Testis (tissue), 5 donors: ENCODE measurements at places on chromosomes 1 and 21. TPM values are rescaled to one million over a fixed set of nuclear protein-coding genes. Genes with fewer than 3 reads are reported as not detected.

DNA sequence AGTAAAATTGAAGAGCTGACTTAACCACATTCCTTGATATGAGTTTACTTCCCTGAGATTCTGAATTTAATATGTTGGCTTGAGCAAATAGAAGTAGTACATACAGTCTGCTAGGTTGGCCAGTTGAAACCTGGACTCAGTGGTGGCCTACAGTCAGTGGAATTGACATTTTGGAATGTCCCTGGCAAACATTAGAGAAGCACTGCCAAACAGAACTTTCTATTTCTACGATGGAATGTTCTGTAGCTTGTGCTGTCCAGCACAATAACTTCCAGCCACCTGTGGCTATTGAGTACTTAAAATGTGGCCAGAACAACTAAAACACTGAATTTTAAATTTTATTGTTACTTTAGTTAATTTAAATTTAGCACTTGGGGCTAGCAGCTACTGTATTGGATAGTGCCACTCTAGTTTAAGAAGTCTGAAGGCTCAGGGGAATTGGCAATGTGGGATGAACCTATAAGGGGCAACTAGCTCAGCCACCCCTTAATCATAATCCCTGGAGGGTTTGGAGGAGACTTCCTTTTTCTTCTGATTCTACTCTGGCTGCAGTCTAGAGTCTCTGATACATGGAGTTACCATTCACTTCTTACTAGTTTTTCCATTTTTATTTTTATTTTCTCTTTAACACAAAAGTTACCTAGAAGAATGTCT is 10.3 kb upstream of the TEDDM1 start:
- no peaks in the 10 kb centered on the region for H3K4me1 ChIP-seq
- no peak overlapping the region for H3K27ac ChIP-seq
- no peaks in the 10 kb centered on the region for H3K36me3 ChIP-seq
- no peak overlapping the region for H3K4me3 ChIP-seq
- no peaks in the 10 kb centered on the region for H3K27me3 ChIP-seq

- DNase-seq = no peak
- no peaks in the 10 kb centered on the region for H3K36me3 ChIP-seq
- no peaks in the 10 kb centered on the region for H3K4me1 ChIP-seq
- H3K4me3 ChIP-seq = no peak overlapping the region
Observed at GRCh38 chr21:18204931-18205330, 39.7 kb upstream of the CHODL start.

GRCh38 chr1:43707190-43708001 is at the start of gene ST3GAL3:
Gene ST3GAL3, plus strand, starts transcription at chr1:43707536. Its CDS starts 28,727 bp downstream, at chr1:43736263.
- peaks cover 4% of the 10 kb centered on the region for H3K4me1 ChIP-seq
- H3K27ac ChIP-seq = peak within 1 kb of the TSS; percentile 87
- peak within 1 kb of the TSS; percentile 95 for H3K4me3 ChIP-seq
- DNase-seq = peak; percentile 96
- no peaks in the 10 kb centered on the region for H3K27me3 ChIP-seq

DNA sequence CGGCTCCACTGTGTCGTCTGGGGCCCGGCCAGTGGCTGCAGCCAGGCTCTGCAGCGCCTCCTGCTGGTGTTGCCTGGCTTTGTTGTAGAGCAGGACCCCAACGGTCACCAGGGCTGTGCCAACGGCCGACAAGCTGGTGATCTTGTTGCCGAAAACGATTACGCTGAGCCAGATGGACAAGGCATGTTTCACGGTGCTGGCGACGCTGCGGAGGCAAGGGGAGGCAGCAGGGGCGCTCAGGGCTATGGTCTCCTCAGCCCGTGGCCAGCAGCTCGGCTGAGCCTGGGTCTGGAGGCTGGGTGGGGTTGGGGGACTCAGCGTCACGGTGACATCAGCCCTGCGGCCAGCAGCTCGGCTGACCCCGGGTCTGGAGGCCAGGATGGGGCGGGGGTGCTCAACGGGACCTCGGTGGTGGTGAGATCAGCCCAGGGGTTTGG is 7.0 kb upstream of the CDK11B start:
- no peaks in the 10 kb centered on the region for H3K4me1 ChIP-seq
- no peak for DNase-seq
- peaks cover 5% of the 10 kb centered on the region for H3K36me3 ChIP-seq
- no peak overlapping the region for H3K4me3 ChIP-seq

- H3K27ac ChIP-seq = no peak overlapping the region
- no peak for DNase-seq
- H3K36me3 ChIP-seq = no peaks in the 10 kb centered on the region
- H3K27me3 ChIP-seq = no peaks in the 10 kb centered on the region
- no peak overlapping the region for H3K4me3 ChIP-seq
Observed at GRCh38 chr1:28815533-28816185, 3.7 kb downstream of the OPRD1 start.

- no peaks in the 10 kb centered on the region for H3K36me3 ChIP-seq
- H3K4me3 ChIP-seq = no peak overlapping the region
- no peak for DNase-seq
- no peaks in the 10 kb centered on the region for H3K27me3 ChIP-seq
Observed at GRCh38 chr1:118326960-118327629, 142.1 kb upstream of the SPAG17 start.

- no peaks in the 10 kb centered on the region for H3K36me3 ChIP-seq
- peaks cover 6% of the 10 kb centered on the region for H3K4me1 ChIP-seq
- H3K4me3 ChIP-seq = no peak overlapping the region
- H3K27me3 ChIP-seq = no peaks in the 10 kb centered on the region
Observed at GRCh38 chr21:20999659-21000058, 1.4 kb downstream of the NCAM2 start.

GRCh38 chr1:20371411-20371810 is 80.7 kb downstream of the VWA5B1 start:
- no peaks in the 10 kb centered on the region for H3K27me3 ChIP-seq
- no peak overlapping the region for H3K4me3 ChIP-seq
- no peaks in the 10 kb centered on the region for H3K36me3 ChIP-seq
- no peak for DNase-seq
- H3K4me1 ChIP-seq = peaks cover 8% of the 10 kb centered on the region
- H3K27ac ChIP-seq = no peak overlapping the region

GRCh38 chr1:70039485-70039884 is 165.9 kb downstream of the LRRC40 start:
- H3K4me3 ChIP-seq = peak overlapping the region; percentile 5
- no peaks in the 10 kb centered on the region for H3K27me3 ChIP-seq
- DNase-seq = no peak
- H3K36me3 ChIP-seq = no peaks in the 10 kb centered on the region

GRCh38 chr1:236759252-236759859 is 35.7 kb upstream of the MTR start:
- no peak for DNase-seq
- no peaks in the 10 kb centered on the region for H3K4me1 ChIP-seq
- no peaks in the 10 kb centered on the region for H3K27me3 ChIP-seq
- no peak overlapping the region for H3K27ac ChIP-seq

DNA sequence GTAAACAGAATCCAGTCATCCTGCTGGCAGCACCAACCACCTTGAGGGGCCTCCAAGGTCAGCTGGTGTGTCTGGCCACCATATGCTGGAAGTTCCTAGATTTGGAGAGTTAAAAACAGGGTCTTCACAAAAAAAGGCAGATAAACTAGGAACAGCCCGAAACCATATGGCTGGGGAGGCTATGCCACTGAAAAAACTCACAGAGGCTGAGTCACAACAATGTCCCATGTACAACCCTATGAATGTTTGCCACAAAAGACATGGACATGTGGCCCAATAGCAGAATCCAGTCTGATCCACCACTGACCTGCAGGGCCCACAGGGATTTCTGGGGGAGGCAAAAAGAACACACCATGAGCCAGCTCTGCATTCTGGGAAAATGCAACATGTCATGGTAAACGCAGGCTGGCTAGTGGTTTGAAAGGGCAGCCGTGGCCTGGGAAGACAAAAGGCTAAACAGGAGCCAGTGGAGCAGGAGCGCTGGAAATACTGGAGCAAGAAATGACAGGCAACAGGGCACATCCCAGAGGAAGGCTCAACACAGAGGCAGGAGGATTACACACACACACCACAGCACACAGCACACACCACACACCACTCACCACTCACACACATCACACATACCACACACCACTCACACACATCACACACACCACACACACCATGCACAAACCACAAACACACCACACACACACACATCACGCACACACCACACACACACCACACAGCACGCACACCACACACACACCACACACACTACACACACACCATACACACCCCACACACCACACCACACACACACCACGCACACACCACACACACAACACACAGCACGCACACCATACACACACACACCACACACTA is 55.4 kb downstream of the HSF2BP start:
- H3K36me3 ChIP-seq = no peaks in the 10 kb centered on the region
- H3K4me3 ChIP-seq = no peak overlapping the region
- peaks cover 3% of the 10 kb centered on the region for H3K4me1 ChIP-seq
- H3K27ac ChIP-seq = no peak overlapping the region
- DNase-seq = no peak

DNA sequence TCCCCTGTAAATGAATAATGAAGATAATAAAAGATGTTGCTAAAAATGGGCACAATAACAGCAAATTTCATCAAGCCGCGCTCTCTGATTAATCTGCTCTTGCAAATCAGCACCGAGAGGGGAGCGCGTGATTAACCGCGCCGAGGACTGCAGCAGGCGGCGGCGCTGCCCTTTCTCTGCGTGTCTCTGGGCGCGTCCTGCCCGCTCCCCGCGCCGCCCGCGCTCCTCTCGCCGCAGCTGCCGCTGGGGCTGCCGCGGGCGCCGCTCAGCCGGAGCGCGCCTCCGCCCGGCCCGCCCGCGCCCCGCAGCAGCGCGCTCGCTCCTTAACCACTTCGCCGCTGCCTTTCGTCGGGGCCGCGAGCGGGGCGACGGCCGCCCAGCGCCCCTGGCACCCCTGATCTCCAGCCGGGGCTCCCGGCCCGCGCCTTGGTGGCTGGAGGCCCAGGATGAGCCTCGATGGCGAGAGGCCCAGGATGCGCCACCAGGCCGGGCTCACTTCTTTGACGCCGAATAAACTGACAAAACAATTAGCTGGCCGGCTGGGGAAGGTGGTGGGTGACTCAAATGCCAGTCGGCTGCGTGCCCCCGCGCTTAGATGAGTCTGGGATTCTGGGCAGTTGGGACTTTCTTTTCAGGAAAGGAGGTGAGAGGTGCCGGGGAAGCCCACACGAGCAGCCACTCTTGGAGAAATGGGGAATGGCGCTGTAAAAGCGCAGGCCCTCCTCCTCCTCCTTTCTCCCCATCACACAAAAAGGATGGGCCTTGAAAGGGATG is 221.4 kb upstream of the PKN2 start:
- peak; percentile 55 for DNase-seq
- H3K27me3 ChIP-seq = no peaks in the 10 kb centered on the region
- H3K4me1 ChIP-seq = no peaks in the 10 kb centered on the region
- peak overlapping the region; percentile 81 for H3K27ac ChIP-seq
- H3K36me3 ChIP-seq = no peaks in the 10 kb centered on the region
- H3K4me3 ChIP-seq = peak overlapping the region; percentile 52

- H3K27ac ChIP-seq = no peak overlapping the region
- no peak overlapping the region for H3K4me3 ChIP-seq
- no peak for DNase-seq
- no peaks in the 10 kb centered on the region for H3K36me3 ChIP-seq
Observed at GRCh38 chr1:29052100-29052499, 71.6 kb downstream of the TMEM200B start.

DNA sequence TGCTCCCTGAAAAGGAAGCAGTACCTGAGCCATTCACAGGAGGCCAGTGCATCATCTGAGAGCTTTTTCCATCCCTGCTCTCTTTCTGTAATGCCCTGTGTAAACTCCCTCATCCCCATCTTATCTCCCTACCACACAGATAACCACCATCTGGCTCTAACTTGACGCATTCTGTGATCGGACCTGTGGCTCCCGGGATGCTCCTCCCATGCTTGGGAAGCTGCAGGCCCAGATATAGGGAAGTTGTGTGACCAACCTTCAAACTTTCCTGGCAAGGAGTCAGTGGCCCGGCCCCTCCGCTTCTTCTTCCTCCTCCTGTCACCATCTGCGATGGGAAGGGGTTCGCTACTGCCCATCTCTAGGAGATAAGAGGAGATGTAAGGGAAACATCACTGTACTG is 21.1 kb downstream of the MKNK1 start:
- H3K4me3 ChIP-seq = no peak overlapping the region
- H3K27me3 ChIP-seq = no peaks in the 10 kb centered on the region
- no peak for DNase-seq
- no peak overlapping the region for H3K27ac ChIP-seq
- H3K36me3 ChIP-seq = no peaks in the 10 kb centered on the region

DNA sequence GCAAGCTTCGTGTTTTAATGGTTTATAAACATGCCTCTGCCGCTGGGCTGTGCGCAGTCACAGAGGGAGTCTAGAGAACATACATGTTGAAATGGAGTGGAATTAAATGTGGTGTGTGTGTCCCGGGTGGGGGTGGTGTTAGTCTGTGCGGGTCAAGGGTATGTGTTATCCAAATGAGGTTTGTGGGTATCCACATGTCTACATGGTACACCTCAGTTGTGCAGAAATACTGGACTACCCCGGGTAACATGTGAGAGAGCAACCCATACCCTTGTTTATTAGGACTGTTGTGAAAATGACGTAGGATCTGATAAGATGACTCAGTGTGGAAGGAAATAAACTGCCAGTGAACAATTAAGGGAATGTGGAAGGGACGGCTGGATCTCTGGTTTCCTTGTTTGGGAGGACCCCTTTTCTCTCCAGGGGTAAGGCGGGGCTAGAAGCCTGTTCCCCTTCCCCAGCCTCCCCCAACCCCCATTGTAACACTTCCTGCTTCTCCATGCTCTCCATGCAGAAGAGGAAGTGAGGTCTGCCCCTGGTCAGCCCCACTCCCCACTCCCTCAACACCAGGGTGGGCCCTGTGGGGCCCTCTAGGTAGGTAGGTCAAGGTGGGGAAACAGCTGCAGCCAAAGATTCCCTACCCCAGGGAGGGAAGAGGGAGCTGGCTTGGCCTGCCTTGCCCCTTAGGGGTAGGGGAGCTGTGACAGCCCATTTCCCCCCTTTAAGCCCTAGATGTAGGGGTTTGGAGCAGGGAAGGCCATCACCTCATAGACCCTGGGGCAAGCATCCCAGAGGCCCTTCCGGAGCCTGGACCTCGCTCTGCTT is 690 bp downstream of the EPS8L3 start:
- H3K4me3 ChIP-seq = no peak overlapping the region

GRCh38 chr1:147316968-147317367 is 74.5 kb downstream of the CHD1L start:
- no peak overlapping the region for H3K27ac ChIP-seq
- H3K4me1 ChIP-seq = peaks cover 3% of the 10 kb centered on the region
- no peaks in the 10 kb centered on the region for H3K27me3 ChIP-seq
- no peak for DNase-seq

GRCh38 chr1:231460614-231461013 is 38.5 kb upstream of the EGLN1 start:
- H3K27me3 ChIP-seq = no peaks in the 10 kb centered on the region
- no peak overlapping the region for H3K27ac ChIP-seq
- no peaks in the 10 kb centered on the region for H3K36me3 ChIP-seq

The ALPL gene
- 22.2 TPM for total RNA-seq

The GUCA2B gene
- not detected for total RNA-seq

The DLGAP3 gene
- 22.5 TPM for total RNA-seq

The NCMAP gene
- 0.24 TPM for total RNA-seq

The TBX19 gene
- total RNA-seq = 2.7 TPM

The KLHDC7A gene
- total RNA-seq = 0.08 TPM

The RNF186 gene
- total RNA-seq = not detected

The CAMK2N1 gene
- total RNA-seq = 9.5 TPM

The SYT6 gene
- total RNA-seq = 0.43 TPM

The ITLN2 gene
- total RNA-seq = 6.4 TPM
